Activated CD8-positive, alpha-beta T cell treated with anti-CD3 and anti-CD28 coated beads, Interleukin-2, amount 10 ng/mL, durations not matched to agents 7 days and 5 days (primary cell): ENCODE measurements at places on chromosomes 7 and 10.

GRCh38 chr10:121064491-121064890 lies 213.3 kb downstream of the WDR11 start:
- no peak overlapping the region for H3K4me3 ChIP-seq
- H3K36me3 ChIP-seq, result no peaks in the 10 kb centered on the region
- no peak for DNase-seq

DNA sequence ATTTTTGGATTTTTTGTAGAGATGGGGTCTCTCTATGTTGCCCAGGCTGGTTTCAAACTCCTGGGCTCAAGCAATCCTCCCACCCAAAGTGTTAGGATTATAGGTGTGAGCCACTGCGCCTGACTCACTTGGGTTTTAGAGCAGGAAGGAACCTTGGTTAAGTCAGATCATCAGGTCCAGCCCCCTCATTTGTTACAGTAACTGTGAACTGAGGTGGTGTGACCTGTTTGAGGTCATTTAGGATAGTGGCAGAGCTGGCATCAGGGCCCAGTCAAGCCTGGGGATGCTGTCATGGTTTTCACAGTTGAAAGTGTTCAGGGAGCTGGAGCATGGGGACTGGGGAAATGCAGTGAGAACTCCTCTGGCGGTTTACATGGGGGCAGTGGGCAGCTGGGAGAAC lies 159.6 kb downstream of the TAX1BP1 start:
- peak; percentile 50 for DNase-seq
- no peaks in the 10 kb centered on the region for H3K36me3 ChIP-seq
- H3K27ac ChIP-seq, result peak overlapping the region; percentile 79
- peaks cover 46% of the 10 kb centered on the region for H3K4me1 ChIP-seq
- H3K4me3 ChIP-seq, result peak overlapping the region; percentile 40

- H3K4me1 ChIP-seq, result no peaks in the 10 kb centered on the region
- DNase-seq, result no peak
- no peaks in the 10 kb centered on the region for H3K36me3 ChIP-seq
- H3K27ac ChIP-seq, result no peak overlapping the region
- no peaks in the 10 kb centered on the region for H3K27me3 ChIP-seq
- H3K4me3 ChIP-seq, result no peak overlapping the region
These were observed 73.3 kb downstream of the NRCAM start for GRCh38 chr7:108382932-108383331.

- no peaks in the 10 kb centered on the region for H3K36me3 ChIP-seq
- H3K4me1 ChIP-seq, result peaks cover 9% of the 10 kb centered on the region
- H3K4me3 ChIP-seq, result no peak overlapping the region
- no peak for DNase-seq
These were observed 4.5 kb upstream of the DNMBP start for GRCh38 chr10:100014071-100014762.

GRCh38 chr7:110157631-110158362 lies 933.1 kb upstream of the LRRN3 start:
- no peak overlapping the region for H3K27ac ChIP-seq
- no peaks in the 10 kb centered on the region for H3K36me3 ChIP-seq
- H3K4me1 ChIP-seq, result no peaks in the 10 kb centered on the region
- no peak for DNase-seq

- no peak overlapping the region for H3K27ac ChIP-seq
- peaks cover 10% of the 10 kb centered on the region for H3K4me1 ChIP-seq
- no peak for DNase-seq
- H3K4me3 ChIP-seq, result no peak overlapping the region
These were observed 147.4 kb upstream of the PRSS58 start for GRCh38 chr7:142405122-142405765.

GRCh38 chr10:77010430-77010829 lies 627.2 kb downstream of the KCNMA1 start:
- no peak overlapping the region for H3K4me3 ChIP-seq
- no peaks in the 10 kb centered on the region for H3K36me3 ChIP-seq
- H3K27me3 ChIP-seq, result no peaks in the 10 kb centered on the region
- no peak overlapping the region for H3K27ac ChIP-seq

GRCh38 chr7:149595541-149595940 lies 97.9 kb upstream of the ZNF746 start:
- H3K27me3 ChIP-seq, result no peaks in the 10 kb centered on the region
- no peak overlapping the region for H3K27ac ChIP-seq
- DNase-seq, result no peak

- peaks cover 4% of the 10 kb centered on the region for H3K27me3 ChIP-seq
- peaks cover 12% of the 10 kb centered on the region for H3K4me1 ChIP-seq
- no peak overlapping the region for H3K27ac ChIP-seq
These were observed 29.3 kb upstream of the GIMAP8 start for GRCh38 chr7:150420987-150421674.

- no peaks in the 10 kb centered on the region for H3K27me3 ChIP-seq
- DNase-seq, result peak; percentile 80
- peak overlapping the region; percentile 62 for H3K27ac ChIP-seq
These were observed 34.1 kb downstream of the NET1 start for GRCh38 chr10:5446390-5446926.

GRCh38 chr10:21406595-21407193 lies 118.8 kb downstream of the SKIDA1 start:
- no peak for DNase-seq
- peaks cover 9% of the 10 kb centered on the region for H3K4me1 ChIP-seq
- H3K27me3 ChIP-seq, result no peaks in the 10 kb centered on the region

GRCh38 chr10:32073128-32073527 lies 16.9 kb upstream of the KIF5B start:
- H3K27ac ChIP-seq, result no peak overlapping the region
- no peak overlapping the region for H3K4me3 ChIP-seq
- peaks cover 12% of the 10 kb centered on the region for H3K27me3 ChIP-seq
- no peaks in the 10 kb centered on the region for H3K4me1 ChIP-seq
- no peaks in the 10 kb centered on the region for H3K36me3 ChIP-seq

DNA sequence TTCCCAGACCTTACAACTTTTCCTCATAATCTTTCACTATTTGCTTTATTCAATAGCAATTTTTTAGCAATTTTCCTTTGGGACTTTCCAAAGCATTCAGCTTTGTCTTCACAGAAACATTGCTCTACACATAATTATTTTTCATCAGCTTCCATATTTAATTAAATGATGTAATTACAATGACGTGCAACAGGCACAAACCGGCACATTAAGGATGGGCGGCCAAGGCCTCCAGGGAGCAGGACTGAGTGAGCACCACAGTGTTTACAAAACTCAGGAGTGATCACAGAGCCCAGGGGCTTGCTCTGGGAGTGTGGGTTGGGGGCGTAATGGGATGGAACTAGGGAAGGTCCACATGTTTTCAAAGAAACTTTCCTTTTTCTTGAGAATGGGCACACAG lies 69.8 kb downstream of the MAD1L1 start:
- H3K36me3 ChIP-seq, result no peaks in the 10 kb centered on the region
- no peak overlapping the region for H3K4me3 ChIP-seq
- no peak overlapping the region for H3K27ac ChIP-seq
- H3K4me1 ChIP-seq, result no peaks in the 10 kb centered on the region

DNA sequence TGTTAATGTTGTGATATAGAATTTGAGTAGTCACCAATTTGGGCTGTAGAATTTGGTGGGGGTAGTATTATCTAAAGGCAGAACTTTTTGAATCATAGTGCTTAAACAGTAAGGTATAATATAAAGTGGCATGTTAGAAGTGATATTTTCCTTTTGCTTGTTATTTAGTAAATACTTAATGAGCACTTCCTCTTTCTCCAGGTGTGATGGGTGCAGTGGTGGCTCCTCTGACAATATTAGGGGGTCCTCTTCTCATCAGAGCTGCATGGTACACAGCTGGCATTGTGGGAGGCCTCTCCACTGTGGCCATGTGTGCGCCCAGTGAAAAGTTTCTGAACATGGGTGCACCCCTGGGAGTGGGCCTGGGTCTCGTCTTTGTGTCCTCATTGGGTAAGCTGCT lies 10.5 kb downstream of the GHITM start:
- DNase-seq, result no peak
- no peak overlapping the region for H3K4me3 ChIP-seq
- H3K36me3 ChIP-seq, result peaks cover 60% of the 10 kb centered on the region
- peaks cover 6% of the 10 kb centered on the region for H3K4me1 ChIP-seq
- H3K27ac ChIP-seq, result no peak overlapping the region

GRCh38 chr7:116571037-116571436 lies 46.2 kb downstream of the CAV1 start:
- no peak overlapping the region for H3K4me3 ChIP-seq
- H3K27me3 ChIP-seq, result peaks cover 24% of the 10 kb centered on the region
- no peaks in the 10 kb centered on the region for H3K36me3 ChIP-seq
- H3K4me1 ChIP-seq, result no peaks in the 10 kb centered on the region
- no peak overlapping the region for H3K27ac ChIP-seq

GRCh38 chr10:13105184-13105583 lies 5.2 kb downstream of the OPTN start:
- H3K36me3 ChIP-seq, result peaks cover 56% of the 10 kb centered on the region

DNA sequence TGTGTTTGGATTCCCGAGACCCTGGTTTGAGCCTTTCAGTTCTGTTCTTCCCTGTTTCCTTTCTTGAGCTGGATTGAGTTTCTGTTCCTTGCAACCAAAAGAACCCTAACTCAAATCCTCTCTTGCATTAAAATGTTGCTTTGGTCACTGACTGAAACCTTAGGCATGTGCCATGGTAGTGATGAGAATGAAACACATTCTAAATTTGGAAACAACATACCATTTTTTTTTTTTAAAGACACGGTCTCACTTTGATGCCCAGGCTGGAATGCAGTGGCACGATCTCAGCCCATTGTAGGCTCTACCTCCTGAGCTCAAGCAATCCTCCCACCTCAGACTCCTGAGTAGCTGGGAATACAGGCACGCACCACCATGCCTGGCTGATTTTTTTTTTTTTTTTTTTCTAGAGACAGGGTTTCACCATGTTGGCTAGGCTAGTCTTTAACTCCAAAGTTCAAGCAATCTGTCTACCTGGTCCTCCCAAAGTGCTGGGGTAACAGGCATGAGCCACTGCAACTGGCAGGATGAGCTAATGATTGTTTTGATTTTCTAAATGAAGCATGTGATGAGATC lies 8.4 kb downstream of the THAP5 start:
- H3K36me3 ChIP-seq, result peaks cover 54% of the 10 kb centered on the region
- no peak for DNase-seq
- H3K4me3 ChIP-seq, result no peak overlapping the region
- H3K4me1 ChIP-seq, result peaks cover 3% of the 10 kb centered on the region

GRCh38 chr10:4234661-4235060 lies 449.7 kb upstream of the KLF6 start:
- H3K4me1 ChIP-seq, result peaks cover 4% of the 10 kb centered on the region
- peaks cover 11% of the 10 kb centered on the region for H3K27me3 ChIP-seq
- peak; percentile 46 for DNase-seq
- H3K4me3 ChIP-seq, result no peak overlapping the region
- no peak overlapping the region for H3K27ac ChIP-seq
- peaks cover 7% of the 10 kb centered on the region for H3K36me3 ChIP-seq

GRCh38 chr7:44760034-44760580 lies 11.5 kb downstream of the ZMIZ2 start:
- peak overlapping the region; percentile 27 for H3K27ac ChIP-seq
- no peak overlapping the region for H3K4me3 ChIP-seq
- H3K27me3 ChIP-seq, result no peaks in the 10 kb centered on the region

- H3K4me1 ChIP-seq, result peaks cover 2% of the 10 kb centered on the region
- H3K4me3 ChIP-seq, result no peak overlapping the region
- H3K27me3 ChIP-seq, result peaks cover 17% of the 10 kb centered on the region
- DNase-seq, result no peak
- H3K27ac ChIP-seq, result no peak overlapping the region
These were observed 41.5 kb upstream of the PLEKHA1 start for GRCh38 chr10:122333037-122333436.

- no peak overlapping the region for H3K4me3 ChIP-seq
- H3K27me3 ChIP-seq, result no peaks in the 10 kb centered on the region
- peaks cover 10% of the 10 kb centered on the region for H3K4me1 ChIP-seq
- no peaks in the 10 kb centered on the region for H3K36me3 ChIP-seq
- DNase-seq, result no peak
- no peak overlapping the region for H3K27ac ChIP-seq
These were observed 1.4 kb downstream of the ZNF438 start for GRCh38 chr10:31030260-31030659.

GRCh38 chr10:45468079-45468478 lies 94.1 kb downstream of the ALOX5 start:
- no peaks in the 10 kb centered on the region for H3K27me3 ChIP-seq
- DNase-seq, result no peak
- no peak overlapping the region for H3K27ac ChIP-seq
- no peak overlapping the region for H3K4me3 ChIP-seq
- peaks cover 37% of the 10 kb centered on the region for H3K4me1 ChIP-seq

GRCh38 chr10:109205929-109206585 lies 717.3 kb downstream of the XPNPEP1 start:
- no peaks in the 10 kb centered on the region for H3K27me3 ChIP-seq
- DNase-seq, result no peak
- no peaks in the 10 kb centered on the region for H3K4me1 ChIP-seq
- no peaks in the 10 kb centered on the region for H3K36me3 ChIP-seq
- no peak overlapping the region for H3K4me3 ChIP-seq

DNA sequence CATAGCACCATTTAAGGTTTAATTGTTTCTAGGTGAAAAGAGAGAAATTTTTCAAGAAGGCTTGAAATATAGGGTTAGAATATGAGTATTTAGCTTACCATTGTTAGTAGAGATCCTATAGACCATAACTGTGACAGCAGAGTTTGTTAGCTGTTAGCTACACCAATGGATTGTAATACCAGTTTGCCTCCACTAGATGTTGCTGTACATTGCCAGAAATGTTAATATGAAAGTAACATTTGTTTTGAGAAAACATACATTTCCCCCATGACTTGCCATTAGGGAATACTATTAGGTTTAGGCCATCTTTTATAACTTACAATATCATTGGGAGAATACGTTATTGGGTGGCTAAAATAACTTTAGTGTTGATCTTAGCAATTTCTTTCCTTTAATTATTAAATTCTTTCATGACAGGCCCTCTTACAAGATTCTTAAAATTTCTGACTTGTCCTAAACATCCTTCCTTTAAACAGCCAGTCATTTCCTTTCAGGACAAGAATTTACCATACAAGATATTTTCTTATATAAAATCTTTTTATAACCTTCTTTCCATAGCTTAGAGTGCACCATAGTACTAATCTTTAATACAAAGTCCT lies 39.5 kb downstream of the ZNF117 start:
- DNase-seq, result no peak
- no peaks in the 10 kb centered on the region for H3K36me3 ChIP-seq

DNA sequence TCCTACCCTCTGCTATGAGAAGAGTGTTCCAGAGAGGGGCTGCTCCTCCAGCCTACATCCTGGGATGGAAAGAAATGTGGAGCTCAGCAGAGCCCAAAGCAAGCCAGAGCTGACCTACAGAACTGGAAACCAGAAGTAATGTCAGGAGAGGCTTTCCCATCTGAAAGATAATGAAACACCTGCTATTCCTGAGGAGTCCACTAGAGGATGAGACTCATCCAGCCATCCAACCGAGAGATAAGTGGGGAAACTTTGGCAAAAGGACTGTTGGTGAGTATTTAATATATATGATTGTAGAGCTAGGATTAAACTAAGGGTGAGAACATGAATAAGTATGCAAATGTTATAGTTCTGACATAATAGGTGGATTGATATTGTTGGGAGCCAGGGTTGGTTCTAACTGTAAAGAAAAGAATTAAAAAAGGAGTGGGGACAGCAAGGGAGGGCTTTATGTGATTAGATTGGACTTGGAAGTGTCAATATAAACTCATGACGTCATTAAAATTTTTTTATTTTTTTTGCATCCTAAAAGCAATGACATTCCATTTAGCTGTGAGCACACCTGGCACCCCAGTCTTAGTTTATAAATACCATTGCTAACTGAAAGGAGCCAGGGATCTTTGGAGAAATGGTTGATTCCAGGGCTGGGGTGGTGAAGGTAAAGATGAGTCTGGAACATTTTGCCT lies 312.8 kb upstream of the NFE2L3 start:
- no peak overlapping the region for H3K4me3 ChIP-seq
- H3K36me3 ChIP-seq, result no peaks in the 10 kb centered on the region
- H3K27ac ChIP-seq, result no peak overlapping the region
- DNase-seq, result no peak
- no peaks in the 10 kb centered on the region for H3K4me1 ChIP-seq
- peaks cover 18% of the 10 kb centered on the region for H3K27me3 ChIP-seq
